ENCODE measurements at places on chromosomes 11 and 22.

GRCh38 chr11:77151804-77152509 lies 23.9 kb downstream of the MYO7A start:
- DNase-seq: no peak

- no peak for DNase-seq
Observed at GRCh38 chr22:42243802-42244060, 26.7 kb downstream of the TCF20 start.

GRCh38 chr11:27820249-27820648 lies 120.0 kb upstream of the BDNF start:
- no peak for DNase-seq

DNA sequence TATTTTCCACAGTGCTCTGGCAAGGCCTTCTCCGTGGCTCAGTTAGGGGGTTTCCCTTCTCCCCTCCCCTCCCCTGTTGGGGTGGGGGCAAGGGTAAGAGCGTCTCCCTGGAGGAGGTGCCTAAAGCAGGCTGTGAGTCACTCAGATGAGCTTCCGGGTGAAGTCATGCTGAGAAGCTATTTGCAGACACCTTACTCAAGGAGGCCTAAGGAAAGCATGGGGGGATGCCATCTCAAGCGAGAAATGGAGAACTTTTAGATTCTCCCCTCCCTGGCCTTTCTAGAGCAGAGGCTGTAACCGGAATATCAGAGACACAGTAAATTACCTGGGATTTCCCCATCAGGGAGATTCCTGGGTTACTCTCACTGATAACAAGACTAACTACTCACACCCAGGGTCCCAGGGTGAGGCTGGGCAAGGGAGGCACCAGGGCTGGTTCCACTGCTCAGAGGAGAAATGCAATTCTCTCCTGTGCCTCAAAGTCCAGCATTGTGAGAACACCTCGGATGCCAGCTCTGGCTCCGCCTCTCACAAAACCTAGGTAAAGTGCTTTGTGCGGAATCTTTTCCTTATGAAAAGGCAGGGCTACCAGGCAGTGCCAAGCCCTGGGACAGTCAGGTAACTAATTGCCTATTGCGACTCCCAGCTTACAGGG lies 123.6 kb downstream of the ABTB2 start:
- no peak for DNase-seq

DNA sequence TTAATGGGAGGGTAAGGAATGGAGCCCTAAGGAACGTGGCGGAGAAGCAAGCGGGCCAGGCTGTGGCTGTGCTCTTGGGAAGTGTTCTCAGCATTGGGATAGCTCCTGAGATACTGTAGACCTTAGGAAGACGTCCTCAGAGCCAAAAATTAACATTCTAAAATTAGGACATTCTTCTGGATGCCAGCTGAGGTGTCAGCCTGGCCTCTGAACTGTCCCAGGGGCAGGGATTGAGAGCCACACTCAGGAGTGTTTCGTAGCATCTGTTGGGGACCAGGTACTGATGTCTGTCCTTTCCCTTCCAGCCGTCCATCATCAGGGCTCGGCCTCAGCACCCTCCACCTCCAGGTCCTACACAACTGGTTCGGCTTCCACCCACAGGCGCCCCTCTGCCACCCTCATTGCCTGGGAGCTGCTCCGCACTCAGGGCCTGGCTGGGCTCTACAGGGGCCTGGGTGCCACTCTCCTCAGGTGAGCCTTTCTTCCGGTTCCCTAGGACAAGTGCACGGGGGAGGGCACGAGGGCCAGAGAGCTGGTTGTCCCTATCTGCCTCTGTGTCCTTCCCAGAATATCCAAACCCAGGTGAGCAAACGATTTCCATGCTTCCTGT lies 23.6 kb downstream of the SLC25A18 start:
- no peak for DNase-seq

DNA sequence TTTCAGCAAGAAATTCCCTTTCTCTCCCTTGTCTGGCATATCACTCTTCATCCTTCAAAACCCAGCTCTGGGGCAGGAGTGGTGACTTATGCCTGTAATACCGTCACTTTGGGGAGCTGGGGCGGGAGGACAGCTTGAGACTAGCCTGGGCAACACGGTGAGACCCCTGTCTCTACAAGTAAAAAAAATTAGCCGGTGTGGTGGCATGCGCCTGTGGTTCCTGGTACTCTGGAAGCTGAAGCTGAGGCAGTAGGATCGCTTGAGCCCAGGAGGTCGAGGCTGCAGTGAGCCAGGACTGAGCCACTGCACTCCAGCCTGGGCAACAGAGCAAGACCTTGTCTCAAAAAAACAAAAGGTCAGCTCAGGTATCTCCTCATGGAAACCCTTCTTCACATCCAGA lies 1.4 kb upstream of the RCE1 start:
- no peak for DNase-seq

- DNase-seq: no peak
Observed at GRCh38 chr11:60360621-60361020, 17.7 kb upstream of the MS4A7 start.

DNA sequence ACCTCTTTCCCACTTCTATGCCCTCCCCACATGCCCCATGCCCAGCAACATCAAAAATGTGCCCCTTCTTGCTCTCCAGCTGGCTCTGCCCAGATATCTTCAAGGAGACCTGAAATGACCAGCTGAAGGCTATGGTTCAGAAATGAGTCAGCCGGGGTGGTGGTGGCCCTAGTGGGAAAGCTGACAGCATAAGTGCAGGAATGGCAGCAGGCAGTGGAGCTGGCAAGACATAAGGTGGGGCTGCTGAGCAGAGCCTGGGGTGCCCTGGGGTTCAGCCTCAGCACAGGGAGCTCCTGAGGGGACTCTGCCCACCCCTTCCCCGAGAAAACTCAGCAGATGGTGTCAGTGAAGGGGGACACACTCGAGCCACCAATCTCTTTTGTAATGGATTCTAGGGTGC lies 593.4 kb downstream of the BUD13 start:
- no peak for DNase-seq

GRCh38 chr22:30416403-30416802 lies 9.2 kb upstream of the MTFP1 start:
- no peak for DNase-seq

- no peak for DNase-seq
Observed at GRCh38 chr11:67119585-67120391, 725 bp downstream of the KDM2A start.

GRCh38 chr22:49321477-49322055 lies 506.1 kb downstream of the BRD1 start:
- no peak for DNase-seq

- DNase-seq: no peak
Observed at GRCh38 chr11:128924104-128924503, 18.6 kb downstream of the TP53AIP1 start.

DNA sequence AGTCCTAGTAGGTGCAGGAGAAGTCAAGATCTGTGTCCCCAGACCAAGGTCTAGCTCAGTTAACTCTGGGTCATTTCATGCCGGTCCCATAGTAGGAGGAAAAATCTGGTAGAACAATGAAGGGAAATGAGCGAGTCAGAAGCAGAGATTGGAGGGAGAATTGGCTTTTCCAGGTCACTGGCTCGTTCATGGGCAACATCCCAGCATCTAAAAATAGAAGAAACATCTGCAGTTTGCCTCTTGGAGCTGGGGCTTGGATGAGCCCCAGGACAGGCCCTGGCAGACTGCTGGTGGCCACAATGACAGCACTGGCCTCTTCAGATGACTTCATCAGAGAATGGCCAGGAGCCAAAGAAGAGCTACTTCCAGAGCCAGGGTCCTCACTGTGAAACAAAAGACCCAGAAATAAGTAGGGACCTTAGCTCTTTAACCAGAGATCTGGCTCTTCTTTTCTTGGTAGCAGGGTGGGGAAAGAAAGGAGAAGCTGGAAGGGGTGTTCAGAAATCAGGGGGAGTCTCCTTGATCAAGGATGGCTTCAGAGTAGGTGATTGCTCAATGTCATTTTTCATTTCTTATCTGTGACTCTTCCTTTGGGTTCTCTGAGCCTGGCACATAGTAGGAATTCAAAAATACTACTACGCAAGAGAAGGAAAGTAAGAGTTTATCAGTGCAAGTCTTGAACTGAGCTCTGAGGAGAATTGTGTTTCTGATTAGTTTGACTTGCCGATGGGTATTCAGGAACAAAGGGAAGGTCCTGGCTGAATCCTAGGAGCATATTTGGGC lies 102.6 kb downstream of the TMPRSS5 start:
- no peak for DNase-seq

GRCh38 chr11:120515186-120515723 lies 3.7 kb downstream of the GRIK4 start:
- DNase-seq: no peak

DNA sequence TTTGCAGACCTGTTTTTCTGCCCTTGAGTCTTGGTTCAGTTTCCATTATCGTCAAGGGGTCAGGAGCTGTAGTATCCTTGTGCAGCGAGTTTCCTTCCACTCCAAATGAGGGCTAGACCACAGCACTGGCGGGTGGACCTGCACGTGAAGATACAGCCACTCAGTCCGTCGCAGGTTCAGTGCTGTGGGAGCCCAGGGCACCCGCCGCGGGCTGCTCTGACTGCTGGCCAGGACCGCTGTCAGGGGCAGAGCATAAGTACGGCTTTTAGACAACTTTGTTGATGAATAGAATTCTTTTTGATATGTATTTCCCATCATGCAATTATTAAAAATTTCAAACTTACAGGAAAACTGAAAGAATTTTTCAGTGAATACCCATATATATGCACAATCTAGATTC lies 56.6 kb downstream of the NF2 start:
- no peak for DNase-seq

Measured in HS-27A (cell line).